ENCODE measurements at places on chromosomes 4 and X.
A peak's percentile ranks its signal among the peaks of the same experiment; 100 is the strongest.

DNA sequence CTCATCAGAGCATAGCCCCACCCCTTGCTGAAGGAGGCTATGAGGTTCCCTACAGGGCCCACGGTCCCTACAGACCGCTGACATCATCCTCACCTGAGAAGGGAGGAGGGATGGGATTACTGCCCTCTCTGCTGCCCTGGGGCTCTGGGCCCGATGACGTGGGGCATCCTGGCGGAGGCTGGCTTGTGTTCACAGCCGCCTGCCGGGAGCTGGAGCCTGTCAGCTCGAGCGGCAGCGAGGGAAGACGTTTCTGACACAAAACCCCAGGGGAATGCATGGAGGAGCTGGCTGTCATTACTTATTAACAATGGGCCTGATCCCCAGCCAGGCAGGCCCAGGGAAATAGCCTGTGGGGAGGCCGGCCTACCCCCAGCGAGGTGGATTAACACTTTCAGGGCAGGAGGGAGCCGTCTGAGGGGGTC is 106.6 kb upstream of the ATP6AP2 start:
- no peak for DNase-seq

- DNase-seq, result no peak
These were observed 441.0 kb downstream of the RAPGEF2 start for GRCh38 chr4:159543831-159544230.

DNA sequence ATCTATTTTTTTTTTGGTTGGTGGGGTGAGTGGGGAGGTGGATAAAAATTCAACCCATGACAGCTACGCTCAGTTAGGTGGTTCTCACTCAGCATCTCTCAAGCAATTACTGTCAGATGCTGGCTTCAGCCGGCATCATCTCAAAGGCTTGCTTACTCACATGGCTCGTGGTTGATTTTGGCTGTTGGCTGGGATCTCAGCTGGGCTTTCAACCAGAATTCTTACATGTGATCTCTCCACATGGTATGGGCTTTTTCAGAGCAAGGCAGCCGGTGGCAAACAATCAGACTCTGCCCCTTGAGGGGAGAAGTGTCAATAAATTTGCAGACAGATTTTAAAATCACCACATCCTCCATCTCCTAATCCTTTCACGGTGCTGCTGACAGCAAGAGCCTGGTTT is 47.2 kb downstream of the SLC34A2 start:
- peak; percentile 6 for DNase-seq

DNA sequence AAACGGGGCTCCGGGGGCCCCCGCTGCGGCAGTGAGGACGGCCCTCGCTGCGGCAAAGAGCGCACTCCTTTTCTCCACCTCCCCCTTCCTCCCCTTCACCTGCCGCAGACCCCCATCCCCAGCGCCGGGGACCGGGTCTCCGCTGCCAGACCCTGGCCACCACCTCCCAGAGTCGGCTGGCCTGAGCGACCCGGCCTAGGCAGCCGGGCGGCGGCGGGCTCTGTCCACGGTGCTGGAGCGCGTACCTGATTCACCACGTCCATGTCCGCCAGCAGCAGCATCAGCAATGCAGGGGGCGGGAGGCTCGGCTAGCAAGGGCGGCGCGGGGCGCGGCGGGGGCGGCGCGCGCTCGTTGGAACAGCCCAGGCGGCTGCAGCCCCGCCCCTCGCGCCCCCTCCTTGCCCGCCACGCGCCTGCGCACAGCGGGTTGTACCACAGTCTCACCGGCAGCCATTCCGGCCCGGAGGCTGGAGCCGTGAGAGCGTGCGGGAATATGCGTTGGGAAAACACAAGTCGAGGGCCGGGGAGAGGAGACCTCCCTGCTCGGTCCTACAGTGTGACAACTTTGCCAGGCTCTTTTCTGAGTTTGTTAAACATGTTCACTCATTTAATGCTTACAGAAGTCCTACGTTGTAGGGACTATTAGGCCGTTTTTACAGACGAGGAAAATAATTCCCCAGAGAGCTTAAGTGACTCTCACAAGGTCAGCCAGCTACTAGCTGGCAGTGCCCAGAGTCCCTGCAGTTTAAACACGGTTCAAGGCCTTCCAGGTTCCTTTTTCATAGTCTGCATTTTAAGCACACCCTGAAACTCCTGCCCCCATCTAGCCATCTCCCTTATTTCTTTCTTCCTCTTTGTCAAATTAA is at the start of gene SYP:
TSS of gene SYP (minus strand) at position 288 of the 866 bp plus-strand sequence. CDS start at position 281, 7 bp downstream.
- peak; percentile 80 for DNase-seq

- no peak for DNase-seq
These were observed 46.8 kb upstream of the BCOR start for GRCh38 chrX:40144576-40144975.

DNA sequence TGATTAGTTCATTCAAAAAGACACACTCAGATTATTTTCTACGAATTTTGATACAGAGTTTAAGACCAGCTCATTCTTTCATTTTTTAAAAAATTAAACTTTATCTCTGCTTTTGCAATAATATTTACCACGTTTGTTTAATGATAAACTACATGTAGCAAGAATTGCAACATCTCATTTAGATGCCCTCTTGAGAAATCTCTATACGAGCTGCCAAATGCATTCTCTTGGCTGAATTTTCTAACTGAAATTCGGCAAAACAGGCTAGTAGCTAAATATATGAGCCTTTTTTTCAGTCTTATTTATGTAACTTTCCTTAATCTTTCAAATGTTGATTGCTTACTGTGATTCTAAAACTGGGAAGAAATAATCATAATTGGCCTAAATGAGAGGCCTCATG is 2.1 kb upstream of the GC start:
- DNase-seq, result no peak

DNA sequence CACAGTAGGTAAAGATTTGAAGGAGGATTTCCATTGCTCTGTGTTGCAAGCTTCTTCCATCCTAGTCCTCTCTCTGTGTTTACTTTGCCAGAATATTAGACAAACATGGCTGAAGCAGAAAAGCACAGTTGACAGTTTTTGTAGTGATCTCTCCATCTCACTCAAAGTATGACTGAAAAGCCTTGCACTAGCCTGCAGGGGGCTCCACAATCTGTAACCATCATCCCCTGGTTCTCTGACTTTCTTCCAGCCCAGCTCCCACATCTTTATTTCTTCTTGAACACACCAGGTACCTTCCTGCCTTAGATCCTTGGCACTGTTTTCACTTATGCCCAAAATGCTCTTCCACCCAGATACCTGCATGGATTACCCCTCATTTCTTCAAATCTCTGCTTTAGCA is 34.1 kb upstream of the HHIP start:
- DNase-seq, result peak; percentile 7

DNA sequence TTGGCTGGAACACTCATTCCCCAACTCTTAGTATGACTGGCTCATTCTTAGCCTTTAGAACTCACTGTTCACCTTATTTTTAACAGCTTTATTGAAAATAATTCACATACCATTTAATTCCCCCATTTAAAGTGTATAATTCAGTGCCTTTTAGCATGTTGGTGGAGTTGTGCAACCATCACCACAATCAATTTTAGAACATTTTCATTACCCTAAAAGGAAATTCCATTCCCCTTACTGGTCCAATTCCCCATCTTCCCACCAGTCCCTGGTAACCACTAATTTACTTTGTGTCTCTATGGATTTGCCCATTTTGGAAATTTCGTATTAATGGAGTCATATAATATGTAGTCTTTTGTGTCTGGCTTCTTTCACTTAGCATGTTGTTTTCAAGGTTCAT is 19.7 kb downstream of the NHSL2 start:
- DNase-seq, result no peak

DNA sequence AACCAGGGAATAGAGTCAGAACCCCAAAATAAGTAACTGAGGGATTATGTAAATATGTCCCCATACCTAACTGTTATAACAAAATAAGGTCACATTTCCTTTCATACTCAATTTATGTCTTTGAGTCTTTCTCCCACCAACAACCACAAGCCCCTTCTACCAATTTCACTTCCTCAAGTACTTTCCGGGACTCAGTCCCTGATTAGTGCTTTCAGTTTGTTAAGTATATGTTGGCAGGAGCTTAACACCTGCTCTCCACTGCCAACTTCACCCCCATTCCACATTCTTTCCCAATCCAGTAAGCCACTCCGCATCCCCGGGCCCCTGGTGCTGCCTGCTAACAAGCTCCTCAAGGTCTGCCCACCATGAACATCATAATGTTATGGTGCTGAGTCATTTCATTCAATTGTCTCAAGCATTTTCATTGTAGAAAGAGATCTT is 71.3 kb upstream of the SPRY1 start:
- DNase-seq, result no peak

- no peak for DNase-seq
These were observed 803.6 kb downstream of the ADGRL3 start for GRCh38 chr4:62003695-62004094.

- no peak for DNase-seq
These were observed 185.6 kb downstream of the RAP1GDS1 start for GRCh38 chr4:98446499-98447375.

DNA sequence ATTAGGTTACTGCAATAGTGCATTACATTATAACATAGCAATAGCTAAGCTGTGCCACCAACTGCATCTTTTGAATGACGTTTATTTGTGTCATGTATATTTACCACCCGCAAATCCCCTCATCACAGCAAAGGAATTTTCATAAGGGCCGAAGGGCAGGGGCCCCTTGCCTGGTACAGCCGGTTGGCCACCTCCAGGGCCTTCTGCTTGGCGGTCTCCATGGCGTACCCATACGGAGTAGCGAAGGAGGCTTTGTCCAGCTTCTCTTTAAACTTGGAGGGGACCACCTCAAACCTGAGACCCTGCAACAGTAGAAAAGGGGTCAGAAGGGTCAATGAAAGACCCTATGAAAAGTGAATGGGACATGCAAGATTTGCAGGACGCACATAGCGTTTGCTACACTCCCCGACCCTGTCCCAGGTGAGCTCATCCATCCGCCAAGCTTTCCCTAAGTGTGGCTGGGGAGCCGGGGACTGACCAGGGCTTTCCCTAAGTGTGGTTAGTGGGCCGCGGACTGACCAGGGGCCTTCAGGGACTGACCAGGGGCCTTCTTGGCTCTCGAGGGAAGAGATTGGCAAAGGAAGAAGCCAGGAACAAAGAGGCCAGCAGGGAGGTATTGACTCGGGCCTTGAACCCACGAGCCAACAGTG is 10.6 kb downstream of the ASMTL start:
- DNase-seq, result no peak

- no peak for DNase-seq
These were observed 14.1 kb upstream of the TCEANC start for GRCh38 chrX:13638826-13639225.

DNA sequence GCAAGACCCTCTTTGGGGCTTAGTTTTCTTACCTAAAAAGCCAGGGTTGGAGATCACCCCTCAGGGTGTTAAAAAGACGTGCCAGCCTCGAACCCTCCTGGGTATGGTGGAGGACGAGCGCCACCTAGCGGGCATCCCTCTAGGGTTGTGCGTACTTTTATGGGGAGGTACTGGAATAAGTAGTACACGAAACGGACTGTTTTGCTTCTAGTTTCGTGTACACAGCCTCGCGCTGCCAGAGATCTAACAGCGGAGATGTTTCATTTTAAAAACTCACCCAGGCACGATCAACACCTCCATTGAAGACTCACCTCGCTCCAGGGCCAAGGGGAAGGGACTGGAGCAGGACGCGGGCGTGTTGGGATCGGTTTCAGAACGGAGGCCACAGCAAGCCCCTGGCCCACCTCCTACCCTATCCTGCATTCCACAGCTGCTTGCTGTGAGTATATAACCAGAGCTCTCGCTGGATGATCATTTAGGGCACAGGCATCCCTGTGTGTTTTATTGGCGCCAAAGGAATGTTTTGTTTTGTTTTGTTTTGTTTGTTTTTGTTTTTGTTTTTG is 4.8 kb upstream of the NKX3-2 start:
- peak; percentile 54 for DNase-seq

DNA sequence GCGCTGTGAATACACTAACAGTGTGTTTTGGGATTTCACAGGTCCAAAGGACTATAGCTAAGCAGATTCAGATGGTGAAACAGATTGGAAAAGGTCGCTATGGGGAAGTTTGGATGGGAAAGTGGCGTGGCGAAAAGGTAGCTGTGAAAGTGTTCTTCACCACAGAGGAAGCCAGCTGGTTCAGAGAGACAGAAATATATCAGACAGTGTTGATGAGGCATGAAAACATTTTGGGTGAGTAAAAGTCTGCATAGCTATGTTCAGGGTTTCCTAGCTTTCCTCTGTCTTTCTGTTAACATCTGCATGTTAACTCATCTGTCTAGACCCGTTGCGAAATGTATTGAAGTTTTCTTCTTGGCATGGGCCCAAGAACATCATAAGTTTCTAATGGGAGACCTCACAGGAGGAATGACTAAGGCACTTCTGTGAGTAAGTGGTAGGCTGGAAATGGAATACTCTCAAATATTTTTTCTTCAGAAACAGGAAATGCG is 372.1 kb downstream of the BMPR1B start:
- DNase-seq, result no peak

DNA sequence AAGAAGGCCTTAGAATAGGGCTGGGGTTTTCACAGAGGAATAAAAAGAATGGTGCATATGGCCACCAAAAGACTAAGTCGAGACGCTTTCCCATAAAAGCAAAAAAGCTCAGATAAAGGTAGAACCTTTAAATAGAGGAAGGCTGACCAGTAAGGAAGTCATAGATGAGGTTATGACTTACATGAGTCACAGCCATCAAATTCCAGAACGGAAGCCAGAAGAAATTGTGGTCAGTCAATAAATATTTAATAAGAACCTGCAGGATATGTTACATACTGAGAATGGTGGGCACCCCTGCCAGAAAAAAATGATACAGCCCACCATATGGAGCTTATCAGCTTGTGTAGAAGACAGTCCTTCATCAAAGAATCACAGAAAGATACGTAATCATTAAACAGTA is 120.1 kb downstream of the MANBA start:
- no peak for DNase-seq

DNA sequence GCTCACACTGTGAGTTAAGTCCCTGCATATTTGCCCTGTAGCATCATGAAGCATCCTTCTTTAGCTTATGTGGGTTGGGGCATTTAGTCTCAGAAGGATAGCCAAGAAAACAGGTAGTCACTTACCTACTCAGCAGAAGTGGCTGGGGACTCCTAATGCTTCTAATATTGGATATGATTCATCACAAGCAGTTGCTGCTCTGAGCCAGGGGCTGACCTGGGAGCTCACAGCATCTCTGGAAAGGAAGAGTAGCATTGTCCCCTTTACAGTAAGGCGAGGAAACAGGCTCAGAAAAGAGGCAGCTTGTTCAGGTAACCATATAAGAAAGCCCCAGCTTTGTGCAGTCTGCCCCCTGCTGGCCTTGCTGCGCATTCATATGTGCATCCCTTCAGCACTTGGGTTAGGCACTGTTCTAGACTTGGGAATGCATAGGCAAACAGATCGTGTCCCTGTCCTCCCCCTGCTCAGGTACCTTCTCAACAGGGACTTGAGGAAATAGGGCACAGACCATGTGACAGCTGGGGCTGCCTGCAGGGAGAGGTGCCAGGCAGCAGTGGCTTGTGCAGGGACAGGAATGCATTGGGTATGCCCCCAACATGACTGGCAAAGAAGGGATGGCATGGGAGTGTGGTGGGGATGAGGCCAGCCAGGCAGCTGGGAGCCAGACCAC is 35.7 kb upstream of the TBC1D14 start:
- DNase-seq, result peak; percentile 65

DNA sequence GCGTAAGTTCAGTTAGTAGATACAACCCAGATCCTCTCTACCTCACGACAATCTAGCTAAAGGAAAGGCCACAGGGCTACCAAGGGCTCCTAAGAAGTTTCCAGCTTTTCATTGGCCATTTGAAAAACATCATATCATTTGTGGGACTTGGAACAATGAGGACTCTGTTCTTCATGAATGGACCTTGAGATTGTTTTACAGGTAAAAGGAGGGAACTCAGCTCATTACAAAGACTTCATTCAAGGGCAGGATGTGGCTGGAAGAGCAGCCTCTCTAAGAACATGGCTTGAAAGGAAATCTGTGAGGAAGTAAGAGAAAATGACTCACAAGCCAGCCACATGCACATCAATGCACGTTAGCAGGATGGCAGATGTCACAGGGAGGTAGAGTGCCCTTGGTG is 105.9 kb upstream of the SLC7A11 start:
- no peak for DNase-seq
